CD14-positive monocyte (primary cell): ENCODE measurements at places on chromosomes 2 and 18. TPM values are rescaled to one million over a fixed set of nuclear protein-coding genes. Genes with fewer than 3 reads are reported as not detected.

C2orf81 gene
- polyA plus RNA-seq = 1.2 TPM

ACVR1C gene
- not detected for polyA plus RNA-seq

SETBP1 gene
- polyA plus RNA-seq = 1.2 and 1.3 TPM in 2 replicates

SIGLEC15 gene
- polyA plus RNA-seq = 9.9 TPM

MLPH gene
- not detected in 2 replicates for polyA plus RNA-seq

FARSB gene
- 3.1 and 5.8 TPM in 2 replicates for polyA plus RNA-seq

SOWAHC gene
- polyA plus RNA-seq = 1.1 TPM

POTEJ gene
- polyA plus RNA-seq = not detected in 2 replicates

SP140L gene
- 8.5 TPM for polyA plus RNA-seq

POTEE gene
- 0.01 TPM in 1 of 2 replicates, not detected in the other for polyA plus RNA-seq

PSTPIP2 gene
- 42.3 TPM for polyA plus RNA-seq
